ENCODE measurements at places on chromosomes 1 and 21. TPM values are rescaled to one million over a fixed set of nuclear protein-coding genes. Genes with fewer than 3 reads are reported as not detected.

ILDR2 gene
- total RNA-seq, result not detected

SHISA4 gene
- 10.4 TPM for total RNA-seq

LINGO4 gene
- total RNA-seq, result not detected

KCNE2 gene
- not detected for total RNA-seq

GPR3 gene
- total RNA-seq, result 0.49 TPM

FCMR gene
- total RNA-seq, result not detected

FCRL4 gene
- not detected for total RNA-seq

RNU1-1 gene
- under 0.01 TPM for total RNA-seq

KRTAP11-1 gene
- not detected for total RNA-seq

HSPA6 gene
- 0.13 TPM for total RNA-seq

CYYR1 gene
- 10.4 TPM for total RNA-seq

C1orf50 gene
- total RNA-seq, result 2.6 TPM

RIPK4 gene
- 0.04 TPM for total RNA-seq

TMPRSS3 gene
- not detected for total RNA-seq
